RWPE2 (cell line): ENCODE measurements at places on chromosomes 2 and 18.

DNA sequence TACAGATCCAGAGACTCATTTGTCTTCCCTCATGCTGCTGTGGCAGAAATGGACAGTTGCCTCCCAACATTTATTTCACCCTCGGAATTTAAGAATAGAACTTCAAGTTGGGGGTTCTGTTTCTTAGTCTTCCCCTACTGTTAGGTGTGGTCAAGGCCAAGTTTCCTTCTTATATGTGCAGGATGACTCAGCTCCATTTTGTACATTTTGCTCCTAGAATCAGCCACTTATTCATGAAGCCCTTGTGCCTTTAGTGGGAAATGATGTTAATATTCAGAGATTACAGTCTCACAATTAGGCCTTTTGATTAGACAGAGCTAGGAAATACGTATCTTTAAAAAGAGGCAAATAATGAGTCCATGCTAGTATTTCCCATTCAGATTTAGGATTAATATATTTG, 46.2 kb upstream of the ELOA2 start:
- H3K27me3 ChIP-seq, result no peaks in the 10 kb centered on the region
- DNase-seq, result no peak
- no peaks in the 10 kb centered on the region for H3K4me1 ChIP-seq
- no peaks in the 10 kb centered on the region for H3K36me3 ChIP-seq
- H3K4me3 ChIP-seq, result no peak overlapping the region
- H3K27ac ChIP-seq, result no peak overlapping the region

- DNase-seq, result no peak
- no peaks in the 10 kb centered on the region for H3K4me1 ChIP-seq
- H3K36me3 ChIP-seq, result no peaks in the 10 kb centered on the region
Observed at GRCh38 chr2:177147093-177147694, 65.4 kb upstream of the HNRNPA3 start.

DNA sequence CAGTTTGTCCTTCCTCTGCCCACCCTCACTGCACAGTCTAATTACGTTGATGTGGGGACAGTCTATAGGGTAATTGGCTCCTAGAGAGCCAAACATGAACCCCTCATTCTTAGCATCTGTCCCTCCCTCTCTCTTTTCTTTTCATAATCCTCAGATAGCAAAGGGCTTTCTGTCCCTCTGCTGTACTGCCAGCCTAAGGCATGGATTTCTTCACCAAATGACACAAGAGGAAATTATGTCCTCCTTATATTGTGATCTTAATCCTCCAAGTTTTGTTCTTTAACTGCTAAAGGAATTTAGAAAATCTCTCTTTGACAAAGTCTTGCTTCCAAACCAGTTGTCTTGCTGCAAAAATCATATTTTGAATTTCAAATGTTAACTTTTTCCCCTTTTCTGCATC, 18.5 kb downstream of the ANTXR1 start:
- H3K36me3 ChIP-seq, result no peaks in the 10 kb centered on the region
- no peak overlapping the region for H3K27ac ChIP-seq
- H3K4me1 ChIP-seq, result no peaks in the 10 kb centered on the region
- no peak for DNase-seq

DNA sequence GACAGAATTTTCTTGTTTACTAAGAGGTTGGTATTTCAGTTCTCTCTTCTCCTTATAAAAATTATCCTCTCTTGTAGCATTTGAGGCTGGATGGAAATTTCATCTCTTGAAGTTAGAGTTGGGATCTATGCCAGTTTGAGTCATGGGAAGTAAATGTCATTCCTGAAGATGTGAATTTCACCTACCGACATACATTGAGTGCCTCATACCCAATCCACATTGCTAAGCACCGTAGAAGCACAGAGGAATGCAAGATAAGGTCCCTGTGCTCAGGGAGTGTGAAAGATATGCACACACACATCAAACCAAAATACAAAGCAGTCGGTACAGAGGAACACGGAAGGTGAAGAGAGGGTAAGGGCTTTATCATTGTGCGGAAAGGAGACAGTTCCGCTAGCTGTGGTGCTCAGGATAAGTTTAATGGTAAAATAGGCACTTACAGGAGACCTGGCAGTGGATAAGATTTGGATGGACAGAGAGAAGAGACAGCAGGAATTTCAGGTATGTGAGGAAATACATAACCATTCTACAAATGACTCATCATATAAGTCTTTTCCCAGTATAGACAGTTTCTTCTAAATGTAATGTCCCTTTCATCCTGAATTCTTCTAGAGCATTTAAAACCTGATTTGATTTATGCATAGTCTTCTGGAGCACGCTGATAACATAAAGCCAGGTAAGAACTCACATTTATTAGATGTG, 205.3 kb upstream of the ST6GAL2 start:
- H3K36me3 ChIP-seq, result no peaks in the 10 kb centered on the region
- H3K27me3 ChIP-seq, result no peaks in the 10 kb centered on the region
- H3K4me1 ChIP-seq, result no peaks in the 10 kb centered on the region
- H3K27ac ChIP-seq, result no peak overlapping the region
- no peak for DNase-seq
